Transverse colon (tissue), 4 donors: ENCODE measurements at places on chromosomes 5 and 9. TPM values are rescaled to one million over a fixed set of nuclear protein-coding genes. Genes with fewer than 3 reads are reported as not detected.

DNA sequence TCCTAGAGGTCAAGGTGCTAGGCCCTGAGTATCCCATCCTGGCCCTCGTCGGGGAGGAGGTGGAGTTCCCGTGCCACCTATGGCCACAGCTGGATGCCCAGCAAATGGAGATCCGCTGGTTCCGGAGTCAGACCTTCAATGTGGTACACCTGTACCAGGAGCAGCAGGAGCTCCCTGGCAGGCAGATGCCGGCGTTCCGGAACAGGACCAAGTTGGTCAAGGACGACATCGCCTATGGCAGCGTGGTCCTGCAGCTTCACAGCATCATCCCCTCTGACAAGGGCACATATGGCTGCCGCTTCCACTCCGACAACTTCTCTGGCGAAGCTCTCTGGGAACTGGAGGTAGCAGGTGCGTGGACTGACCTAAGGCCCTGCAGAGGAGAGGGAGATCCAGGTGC lies 7.9 kb downstream of the BTNL9 start:
- no peak for DNase-seq
- no peak overlapping the region for H3K4me3 ChIP-seq
- no peak overlapping the region for H3K27ac ChIP-seq
- H3K36me3 ChIP-seq, result no peaks in the 10 kb centered on the region
- H3K27me3 ChIP-seq, result peaks cover 75% of the 10 kb centered on the region

Gene DIRAS2
- total RNA-seq, result not detected

DNA sequence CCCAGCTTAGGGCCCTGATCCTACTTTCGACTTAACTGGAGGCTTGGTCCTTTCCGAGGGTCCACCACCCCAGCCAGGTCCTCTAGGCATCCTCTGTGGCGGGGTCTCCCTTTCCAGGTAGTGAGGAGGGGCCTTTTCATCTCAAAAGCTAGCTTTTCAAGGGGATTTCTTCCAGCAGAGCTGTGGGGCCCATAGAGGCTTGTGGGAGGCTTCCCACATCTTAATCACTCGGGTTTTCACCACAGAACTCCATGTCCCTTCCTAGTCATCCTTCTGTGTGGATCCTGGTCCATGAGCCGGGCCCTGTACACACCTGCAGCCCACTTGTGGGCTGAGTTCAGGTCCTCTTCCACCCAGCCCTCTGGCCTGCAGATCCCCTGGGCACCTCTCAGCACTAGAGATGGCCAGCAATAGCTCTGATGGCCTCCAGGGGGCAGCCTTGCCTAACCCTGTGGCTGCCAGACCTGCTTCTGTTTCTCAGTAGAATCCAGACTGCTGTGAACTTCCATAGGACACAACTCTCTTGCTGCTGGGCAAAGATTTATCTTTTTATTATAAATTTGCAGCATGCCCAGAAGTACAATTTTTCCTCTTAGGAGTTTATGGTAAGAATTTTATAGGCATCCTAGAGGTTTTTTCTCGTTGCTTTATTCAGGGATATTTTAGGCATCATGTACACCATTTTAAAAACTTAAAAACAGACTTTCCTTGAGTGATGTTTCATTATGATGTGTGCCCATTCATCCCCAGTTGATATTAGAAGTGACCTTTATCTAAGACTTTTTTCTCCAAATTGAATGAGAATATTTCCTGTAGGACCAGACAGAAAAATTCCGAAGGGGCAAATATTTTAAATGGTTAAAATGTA lies 208.9 kb downstream of the TRIO start:
- peak; percentile 66 for DNase-seq
- H3K4me3 ChIP-seq, result no peak overlapping the region
- no peaks in the 10 kb centered on the region for H3K27me3 ChIP-seq
- H3K36me3 ChIP-seq, result no peaks in the 10 kb centered on the region
- no peak overlapping the region for H3K27ac ChIP-seq
- no peaks in the 10 kb centered on the region for H3K4me1 ChIP-seq

GRCh38 chr9:130128733-130129431 lies 43.3 kb upstream of the NCS1 start:
- no peak overlapping the region for H3K4me3 ChIP-seq
- H3K4me1 ChIP-seq, result no peaks in the 10 kb centered on the region
- H3K36me3 ChIP-seq, result no peaks in the 10 kb centered on the region
- DNase-seq, result peak; percentile 39

Gene SLC6A7
- 19.8 TPM for total RNA-seq

DNA sequence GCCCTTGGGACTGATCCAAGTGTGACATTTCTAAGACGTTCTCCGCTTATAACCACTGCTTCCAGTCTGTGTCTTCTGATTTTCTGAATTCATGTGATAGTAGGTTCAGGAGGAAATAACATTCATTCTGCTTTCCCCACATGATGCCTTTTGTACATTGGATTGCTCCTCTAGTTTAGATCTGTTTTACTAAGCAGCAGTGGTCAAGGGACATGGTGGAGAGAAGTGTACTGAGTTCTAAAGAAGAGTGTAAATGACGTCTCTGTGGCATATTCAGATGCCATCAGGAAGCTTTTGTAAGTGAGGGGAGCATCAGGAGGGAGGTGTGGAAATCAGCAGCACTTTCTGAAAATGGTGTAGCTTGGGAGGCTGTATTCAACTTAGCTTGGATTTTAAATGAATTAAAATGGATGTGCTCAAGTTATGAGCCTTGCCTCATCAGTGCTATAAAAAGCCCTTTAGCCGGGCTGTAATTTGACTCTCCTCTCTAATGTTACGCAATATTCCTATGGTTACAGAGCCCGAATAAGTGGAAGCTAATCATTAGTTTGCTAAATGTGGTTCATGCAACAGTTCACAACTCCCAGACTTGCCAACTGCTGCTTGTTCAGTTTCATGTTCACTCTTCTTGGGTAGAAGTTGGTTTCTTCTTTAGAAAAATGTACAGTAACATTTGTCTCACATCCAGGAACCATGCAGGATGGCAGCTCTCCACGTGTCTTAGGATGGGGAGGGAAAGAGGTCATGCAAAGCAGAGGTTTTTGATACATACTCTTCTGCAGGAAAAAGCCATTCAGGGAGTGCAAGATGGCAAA lies 281.3 kb downstream of the ARHGAP26 start:
- H3K36me3 ChIP-seq, result peaks cover 3% of the 10 kb centered on the region
- no peaks in the 10 kb centered on the region for H3K27me3 ChIP-seq
- peak overlapping the region; percentile 65 for H3K27ac ChIP-seq
- no peak for DNase-seq

DNA sequence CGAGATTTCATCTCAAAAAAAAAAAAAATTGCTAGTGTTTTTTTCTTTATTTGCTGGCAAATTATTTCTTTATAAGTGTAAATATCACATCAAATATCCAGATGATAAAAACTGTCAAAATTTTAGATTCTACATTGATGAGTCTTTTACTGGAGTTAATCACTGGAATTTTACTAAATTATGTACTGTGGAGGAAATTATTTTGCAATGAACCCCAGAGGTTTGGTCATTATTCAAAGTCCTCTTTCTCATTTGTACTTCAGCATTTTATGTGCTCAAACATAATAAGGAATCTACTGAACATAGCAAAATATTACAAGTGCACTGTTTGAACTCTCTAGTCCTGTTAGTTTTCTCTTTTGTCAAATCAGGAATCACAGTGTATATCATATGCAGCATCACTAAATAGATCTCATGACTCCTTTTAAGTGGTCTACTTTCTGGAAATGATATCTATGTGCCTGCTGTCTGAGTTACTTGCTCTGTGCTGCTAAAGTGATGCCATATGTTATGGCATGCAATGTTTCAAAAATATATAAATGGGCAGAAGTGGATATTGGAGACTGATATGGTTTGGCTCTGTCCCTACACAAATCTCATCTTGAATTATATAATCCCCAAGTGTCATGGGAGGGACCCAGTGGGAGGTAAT lies 18.0 kb downstream of the OTULINL start:
- no peak overlapping the region for H3K27ac ChIP-seq
- no peak for DNase-seq
- H3K36me3 ChIP-seq, result peaks cover 11% of the 10 kb centered on the region
- H3K27me3 ChIP-seq, result no peaks in the 10 kb centered on the region
- H3K4me1 ChIP-seq, result peaks cover 11% of the 10 kb centered on the region
- H3K4me3 ChIP-seq, result no peak overlapping the region

GRCh38 chr9:135609366-135609955 lies 29.9 kb downstream of the GLT6D1 start:
- peaks cover under 1% of the 10 kb centered on the region for H3K27me3 ChIP-seq
- no peaks in the 10 kb centered on the region for H3K36me3 ChIP-seq
- H3K4me3 ChIP-seq, result no peak overlapping the region
- H3K27ac ChIP-seq, result no peak overlapping the region

DNA sequence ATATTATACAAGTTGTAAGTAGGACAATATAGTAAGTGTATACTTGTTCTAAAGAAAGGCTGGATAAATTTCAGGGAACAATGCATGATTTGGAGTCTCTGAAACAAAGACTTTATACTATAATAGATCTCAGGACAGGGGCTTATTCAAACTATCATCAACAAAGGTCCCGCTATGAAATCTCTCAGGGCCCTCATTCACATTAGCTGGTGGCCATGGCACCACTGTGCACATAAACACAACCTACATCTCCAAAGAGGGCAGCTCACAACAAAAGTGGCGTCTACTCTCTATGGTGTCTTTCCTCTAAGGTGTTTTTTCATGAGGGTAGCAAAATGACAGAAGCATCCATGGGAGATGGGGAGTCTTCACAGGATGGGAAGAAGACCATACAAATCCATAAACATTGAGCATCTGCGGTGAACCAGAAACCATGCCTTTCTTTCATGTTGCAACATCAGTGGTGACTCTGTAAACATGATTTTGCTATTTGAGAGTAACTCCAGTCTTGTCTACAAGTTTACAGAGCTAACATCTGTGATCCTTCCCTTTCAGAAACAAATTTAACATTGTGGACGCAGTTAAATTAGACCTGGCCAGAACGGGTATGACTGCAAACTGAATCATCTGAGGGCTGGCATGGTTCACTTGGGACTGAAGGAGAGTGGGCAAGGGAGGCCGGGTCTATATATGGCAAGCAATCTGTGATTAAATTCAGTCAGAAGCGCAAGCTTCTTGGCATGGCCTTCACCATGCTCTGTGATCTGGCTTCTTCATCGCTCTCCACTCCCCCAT lies 5.5 kb downstream of the TTLL11 start:
- peaks cover 24% of the 10 kb centered on the region for H3K4me1 ChIP-seq
- no peaks in the 10 kb centered on the region for H3K27me3 ChIP-seq
- H3K27ac ChIP-seq, result peak overlapping the region; percentile 42
- no peak overlapping the region for H3K4me3 ChIP-seq
- DNase-seq, result no peak
